ENCODE measurements at places on chromosomes 2 and 18.

GRCh38 chr2:39228413-39229209 lies 15.2 kb downstream of the CDKL4 start:
- no peak for DNase-seq

DNA sequence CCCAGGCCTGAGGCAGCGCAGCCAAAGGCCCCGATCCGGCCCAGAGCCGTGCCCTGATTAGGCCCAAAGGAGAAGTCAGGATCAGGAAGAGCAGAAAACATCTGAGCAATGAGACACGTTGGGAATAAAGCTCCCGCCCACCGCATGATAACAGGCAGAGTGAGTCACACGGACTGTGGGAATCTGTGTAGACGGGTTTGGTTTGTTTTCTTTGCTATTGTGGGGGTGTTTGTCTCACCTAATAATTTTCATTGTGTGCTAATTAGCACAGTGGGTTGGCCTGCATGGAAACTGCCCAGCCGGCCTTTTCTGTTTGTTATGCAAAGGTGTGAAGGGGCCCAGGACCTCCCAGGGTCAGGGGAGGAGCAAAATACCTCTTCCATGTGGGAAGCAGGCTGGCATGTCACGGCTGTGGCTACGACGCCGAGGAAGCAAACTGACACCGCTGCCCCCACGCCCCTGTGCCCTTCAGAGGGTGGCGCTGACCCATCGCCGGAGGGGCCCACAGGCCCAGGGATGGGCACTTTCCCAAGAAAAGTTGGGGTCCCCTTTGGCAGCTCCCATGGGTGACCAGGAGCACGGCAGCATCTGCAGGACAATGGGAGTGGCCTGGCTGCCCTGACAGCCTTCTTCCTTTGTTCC lies 68.4 kb upstream of the CTDP1 start:
- DNase-seq: peak; percentile 78

GRCh38 chr2:46506131-46506706 lies 26.9 kb downstream of the TMEM247 start:
- no peak for DNase-seq

- no peak for DNase-seq
Observed at GRCh38 chr2:156589381-156590079, 153.4 kb downstream of the GPD2 start.

DNA sequence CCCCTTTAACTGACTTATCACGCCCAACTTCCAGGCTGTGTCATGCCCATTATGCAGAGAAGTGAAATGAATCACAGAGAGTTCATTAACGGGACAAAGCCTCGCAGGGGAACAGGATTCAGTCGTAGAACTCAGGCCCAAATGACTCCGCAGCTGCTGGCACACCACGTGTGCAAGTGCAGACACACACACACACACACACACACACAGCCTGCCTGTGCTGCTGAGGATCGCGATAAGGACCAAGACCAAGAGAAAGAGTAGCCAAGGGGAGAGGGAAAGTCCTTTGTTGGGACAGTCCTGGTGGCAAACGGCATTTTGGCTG lies 90.0 kb upstream of the TAF1B start:
- DNase-seq: peak; percentile 85

DNA sequence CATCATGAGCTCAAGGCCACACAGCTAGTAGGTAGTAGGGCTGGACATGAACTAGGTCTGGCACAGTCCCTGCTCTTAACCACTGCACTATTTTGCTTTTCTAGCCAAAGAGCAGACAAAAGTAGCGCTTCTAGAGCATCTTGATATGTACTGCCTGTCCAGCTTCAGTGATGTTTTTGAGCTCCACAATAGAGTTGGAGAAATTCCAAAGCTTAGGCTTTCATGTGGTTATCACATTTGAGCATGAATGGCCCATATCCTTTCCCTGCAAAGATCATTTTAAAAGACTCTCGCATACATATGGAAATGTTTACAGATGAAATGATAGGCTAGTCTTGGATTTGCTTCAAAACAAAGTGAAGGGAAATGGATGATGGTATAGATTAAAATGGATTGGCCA lies 128.7 kb downstream of the MAP3K20 start:
- DNase-seq: no peak

DNA sequence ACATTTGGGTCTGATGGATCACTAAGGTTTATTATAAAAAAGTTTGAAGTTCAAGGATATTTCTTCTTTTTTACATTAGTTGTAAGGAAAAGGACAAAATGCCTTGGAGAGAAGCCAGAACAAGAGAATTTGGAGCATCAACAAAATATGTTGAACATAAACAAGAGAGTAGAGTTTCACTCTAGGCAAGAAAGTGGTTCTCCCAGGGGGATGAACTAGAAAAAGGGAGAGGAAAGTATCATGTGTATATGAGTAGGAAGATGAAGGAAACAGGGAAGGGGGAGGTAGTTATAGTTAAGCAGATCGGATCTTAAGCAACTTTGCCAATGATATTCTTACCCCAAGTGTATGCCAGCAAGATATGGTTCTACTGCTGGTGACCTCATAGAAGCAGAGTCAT lies 63.8 kb upstream of the GALNT3 start:
- DNase-seq: no peak

DNA sequence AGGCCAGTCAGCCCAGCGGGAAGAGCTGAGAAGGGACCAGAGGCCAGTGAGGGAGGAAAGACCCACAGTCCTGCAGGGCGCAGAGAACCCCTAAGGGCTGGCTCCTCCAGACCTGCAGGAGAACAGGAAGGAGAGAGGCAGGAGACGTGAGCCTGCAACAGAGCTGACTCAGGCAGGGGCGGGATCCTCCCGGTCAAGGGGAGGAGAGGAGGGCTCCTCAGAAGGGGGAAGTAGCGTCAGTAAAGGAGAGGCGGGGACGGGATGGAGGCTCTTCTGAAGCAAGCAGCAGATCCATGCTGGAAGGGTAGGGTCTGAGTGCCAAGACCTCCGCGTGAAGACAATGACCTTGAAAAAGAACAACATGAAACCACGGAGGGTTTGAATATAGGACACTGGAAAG lies 50.8 kb downstream of the TRABD2A start:
- no peak for DNase-seq

DNA sequence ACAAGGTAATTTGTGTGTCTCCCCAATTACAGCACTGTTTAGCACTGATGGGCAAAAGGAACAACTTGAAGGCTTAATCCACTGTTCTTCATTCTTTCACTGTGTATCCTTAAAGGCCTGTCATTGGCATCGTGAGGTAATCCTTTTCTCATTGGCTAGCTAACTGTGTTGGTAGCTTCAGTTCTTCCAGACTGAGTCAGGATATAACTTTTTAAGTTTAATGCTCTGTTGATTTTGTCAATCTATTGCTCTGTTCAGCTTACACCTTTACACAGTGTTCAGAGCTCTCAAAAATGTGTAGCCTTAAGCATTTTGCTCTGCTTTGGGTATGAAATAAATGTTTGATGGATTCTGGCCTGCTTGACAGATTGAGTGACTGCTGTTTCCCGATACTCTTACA lies 148.2 kb downstream of the KIAA1328 start:
- DNase-seq: no peak

DNA sequence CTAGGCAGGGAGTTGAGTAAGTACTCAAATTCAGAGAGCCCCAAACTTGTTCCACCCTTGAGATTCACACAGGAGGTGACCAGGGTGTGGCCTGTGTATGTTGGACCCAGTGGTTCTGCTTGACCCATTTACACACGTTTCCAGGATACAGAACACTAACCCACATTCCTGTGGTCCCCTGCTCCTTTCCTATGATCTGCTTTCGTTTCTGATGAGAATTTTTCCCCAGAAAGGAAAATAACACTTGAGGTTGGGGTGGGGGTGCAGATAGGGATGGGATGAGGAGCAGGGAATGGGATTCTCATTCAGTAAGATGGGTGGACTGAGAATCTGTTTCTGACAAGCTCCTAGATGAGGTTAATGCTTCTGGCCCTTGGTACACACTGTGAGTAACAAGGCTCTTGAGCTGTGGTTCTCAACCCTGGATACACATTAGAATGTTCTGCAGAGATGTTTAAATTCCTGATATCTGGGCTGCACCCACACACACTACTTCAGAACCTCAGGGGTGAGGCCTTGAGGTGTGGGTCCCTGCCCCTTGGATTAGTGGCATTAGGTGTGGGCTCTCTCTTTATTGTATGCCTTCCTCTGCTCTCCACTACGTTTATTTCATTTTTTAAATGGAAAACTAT lies 58.4 kb downstream of the TPGS2 start:
- DNase-seq: no peak

DNA sequence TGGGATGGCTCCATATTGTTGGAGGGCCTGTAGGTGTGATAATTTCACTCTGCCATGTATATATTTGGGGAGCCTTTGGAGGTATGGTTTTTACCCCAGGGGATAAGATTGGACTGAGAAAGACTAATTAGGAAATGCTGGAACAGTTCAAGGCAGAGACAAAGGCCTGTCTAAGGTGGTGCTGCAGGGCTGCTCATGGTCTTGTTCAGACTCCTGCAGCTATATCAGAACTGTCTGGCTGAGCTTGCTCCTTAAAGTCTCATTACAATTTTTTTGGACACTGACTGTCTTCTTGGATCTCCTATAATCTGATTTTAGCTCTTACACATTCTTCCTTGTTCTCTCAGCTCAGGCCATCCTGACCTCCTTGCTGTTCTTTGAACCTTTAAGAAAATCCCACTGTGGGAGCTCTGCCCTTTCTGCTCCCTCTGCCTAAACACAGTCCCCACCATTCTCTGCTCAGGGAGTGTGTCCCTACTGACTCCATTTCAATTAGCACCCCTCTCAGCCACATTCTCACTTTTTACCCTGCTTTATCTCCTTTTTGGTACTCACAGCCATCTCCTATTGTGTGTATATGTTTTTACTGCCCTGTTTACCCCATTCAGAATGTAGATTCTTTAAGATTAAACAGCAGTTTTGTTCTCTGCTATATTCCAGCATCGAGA lies 468.7 kb upstream of the FANCL start:
- no peak for DNase-seq

- no peak for DNase-seq
Observed at GRCh38 chr2:1590596-1591460, 153.5 kb downstream of the PXDN start.

DNA sequence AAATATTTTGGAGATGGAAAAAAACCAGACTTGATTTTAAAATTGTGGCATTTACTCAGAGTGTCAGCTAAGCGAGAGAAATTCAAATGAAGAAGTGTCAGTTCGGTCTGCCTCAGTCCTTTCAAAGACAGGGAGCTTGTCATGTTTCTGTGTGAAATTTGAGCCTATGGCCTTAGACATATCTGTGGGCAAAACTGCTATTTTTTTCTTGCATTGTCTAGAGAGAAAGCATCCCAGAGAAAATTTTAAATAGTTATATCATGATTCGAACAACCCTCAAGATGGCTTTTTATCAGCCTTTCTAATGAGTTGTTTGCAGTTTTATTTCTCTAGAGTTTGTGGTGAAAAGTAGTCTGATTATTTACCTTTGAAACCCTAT lies 50.2 kb upstream of the KCNE4 start:
- no peak for DNase-seq

GRCh38 chr18:70363861-70364260 lies 75.0 kb downstream of the SOCS6 start:
- DNase-seq: peak; percentile 33

DNA sequence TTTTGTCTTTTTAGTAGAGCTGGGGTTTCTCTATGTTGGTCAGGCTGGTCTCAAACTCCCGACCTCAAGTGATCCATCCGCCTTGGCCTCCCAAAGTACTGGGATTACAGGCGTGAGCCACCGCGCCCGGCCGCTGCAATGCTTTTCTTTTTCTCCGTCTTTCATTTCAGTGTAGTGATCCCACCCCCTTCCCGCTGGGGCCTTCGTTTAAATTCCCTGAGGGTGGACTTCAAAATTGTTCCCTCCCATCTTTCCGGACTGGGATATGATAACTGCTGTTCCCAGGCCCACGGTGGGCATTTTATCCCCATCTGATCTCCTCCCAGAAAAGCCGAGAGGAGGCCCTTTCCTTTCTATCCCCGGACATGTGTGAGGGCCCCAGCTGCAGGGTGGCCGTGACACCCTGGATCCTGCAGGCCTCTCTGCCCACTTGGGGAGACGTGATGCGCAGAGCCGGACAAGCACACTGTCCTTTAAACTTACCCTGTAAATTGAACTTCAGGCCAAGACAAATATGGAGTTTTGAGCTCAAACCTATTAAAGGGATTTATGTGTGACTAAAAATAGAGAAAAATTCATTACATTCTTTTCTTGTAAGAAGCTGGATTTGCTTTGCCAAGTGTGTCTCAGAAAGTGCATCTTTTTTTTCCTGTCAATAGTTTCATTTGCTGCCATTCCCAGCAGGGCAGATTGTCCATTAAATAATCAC lies 54.5 kb upstream of the AFF3 start:
- DNase-seq: no peak

- no peak for DNase-seq
Observed at GRCh38 chr2:217149087-217149660, 289.3 kb upstream of the TNP1 start.

- no peak for DNase-seq
Observed at GRCh38 chr2:3208179-3208578, 169.4 kb downstream of the EIPR1 start.

- peak; percentile 88 for DNase-seq
Observed at GRCh38 chr2:113240150-113240914, 38.4 kb downstream of the PAX8 start.

DNA sequence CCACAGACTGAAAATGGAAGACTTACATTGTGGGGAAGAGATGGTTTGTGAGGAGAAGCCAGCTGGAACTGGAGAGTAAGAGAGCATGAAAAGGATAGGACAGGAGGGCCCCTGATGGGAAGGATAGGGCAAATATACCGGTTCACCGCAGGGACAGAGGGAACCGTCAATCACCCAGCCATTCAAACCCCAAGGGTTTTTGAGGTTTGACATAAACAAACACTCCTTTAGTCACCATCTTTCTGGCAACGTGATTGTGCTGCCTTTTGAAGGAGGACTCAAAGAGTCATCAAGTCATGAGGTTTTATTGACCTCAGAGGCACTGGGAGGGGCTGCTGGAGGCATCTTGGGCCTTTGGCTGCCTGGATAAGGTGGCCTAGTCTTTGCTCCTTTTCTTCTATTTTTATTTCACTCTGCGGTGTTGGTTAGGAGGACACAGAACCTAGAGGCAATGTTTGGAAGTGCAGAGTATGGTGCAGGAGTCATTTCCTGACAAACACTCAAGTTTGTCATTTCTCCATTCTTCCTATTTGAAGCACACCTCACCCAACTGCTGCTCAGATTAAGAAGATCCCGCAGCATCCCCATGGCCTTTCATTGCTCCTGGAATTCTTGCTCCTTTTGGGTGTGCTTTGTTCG lies 487.3 kb upstream of the SPRED2 start:
- no peak for DNase-seq

DNA sequence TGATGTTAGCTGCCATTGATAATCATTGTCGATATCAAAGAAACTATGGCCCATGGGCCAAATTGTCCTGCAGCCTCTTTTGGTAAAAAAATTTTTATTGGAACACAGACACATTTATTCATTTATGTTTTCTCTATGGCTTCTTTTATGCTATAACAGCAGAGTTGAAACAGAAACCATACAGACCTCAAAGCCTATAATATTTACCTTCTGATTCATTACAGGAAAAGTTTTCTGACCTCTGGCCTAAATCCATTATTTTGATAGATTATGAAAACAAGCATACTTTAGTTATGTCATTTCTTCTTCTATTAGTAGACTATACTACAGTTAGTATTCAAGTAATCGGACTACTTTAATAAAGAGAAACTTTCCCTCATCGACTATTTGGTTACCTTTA lies 349.7 kb upstream of the GALNT5 start:
- DNase-seq: no peak

Measured in NCI-H226 (cell line).